ENCODE measurements at places on chromosomes 1 and 21. TPM values are rescaled to one million over a fixed set of nuclear protein-coding genes. Genes with fewer than 3 reads are reported as not detected.

GRCh38 chr1:33906156-33906555, 42.3 kb downstream of the HMGB4 start:
- DNase-seq = no peak

The KCNH1 gene
- 0.59 TPM for polyA plus RNA-seq

DNA sequence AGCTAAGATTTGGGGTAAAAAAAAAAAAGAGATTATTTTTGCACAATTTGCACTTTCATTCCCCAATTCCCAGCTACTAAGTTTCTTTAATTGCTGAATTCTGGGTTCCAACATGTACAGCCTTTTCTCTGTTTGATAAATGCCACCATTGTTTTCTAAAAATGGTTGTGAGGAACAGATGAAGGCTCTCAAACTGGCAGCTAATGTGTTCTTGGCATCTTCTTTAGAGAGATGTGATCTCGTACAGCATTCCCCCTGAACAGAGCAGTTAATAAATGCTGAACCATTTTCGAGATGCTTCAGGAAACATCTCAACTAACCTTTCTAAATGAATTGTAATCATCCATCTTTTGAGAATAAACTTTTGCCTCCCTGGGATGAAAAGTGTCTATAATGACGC, 107.9 kb upstream of the DYNLT5 start:
- DNase-seq = no peak

GRCh38 chr1:205907794-205908193, 35.5 kb downstream of the SLC26A9 start:
- DNase-seq = no peak

DNA sequence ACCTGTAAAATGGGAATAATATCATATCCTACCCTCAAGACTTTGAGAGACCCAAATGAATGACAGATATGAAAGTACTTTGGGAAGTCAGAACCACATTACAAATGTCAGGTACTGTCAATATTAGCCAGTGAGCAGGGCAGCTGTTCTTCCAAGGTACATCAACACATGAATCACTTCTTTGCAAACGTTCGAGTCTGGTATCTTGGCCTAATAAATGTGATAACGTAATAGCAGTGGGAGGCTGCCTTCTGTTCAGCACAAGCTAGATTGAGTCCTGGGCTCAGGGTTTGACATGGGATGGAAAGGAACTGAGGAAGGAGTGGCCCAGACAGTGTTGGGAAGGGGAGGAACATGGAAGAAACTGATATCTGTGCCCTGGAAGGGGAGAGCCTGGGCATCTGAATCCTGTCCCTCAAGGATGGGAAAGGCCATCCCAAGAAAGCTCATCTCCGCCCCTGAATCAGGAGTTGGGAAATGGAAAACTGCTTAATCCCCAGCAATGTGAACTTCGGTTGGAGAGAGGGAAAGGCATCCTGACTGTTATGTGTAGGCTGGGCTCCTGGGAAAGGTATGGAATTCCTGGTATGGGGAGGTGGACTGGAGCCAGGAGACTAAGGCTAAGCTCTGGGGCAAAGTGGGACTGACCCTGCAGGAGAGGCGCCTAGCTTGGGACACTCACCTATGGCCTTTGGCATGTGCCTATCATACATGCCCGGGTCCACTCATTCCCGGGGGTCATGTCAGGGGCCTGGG, 14.3 kb downstream of the KCNC4 start:
- no peak for DNase-seq

The SEMA4A gene
- polyA plus RNA-seq = 24.5 TPM

DNA sequence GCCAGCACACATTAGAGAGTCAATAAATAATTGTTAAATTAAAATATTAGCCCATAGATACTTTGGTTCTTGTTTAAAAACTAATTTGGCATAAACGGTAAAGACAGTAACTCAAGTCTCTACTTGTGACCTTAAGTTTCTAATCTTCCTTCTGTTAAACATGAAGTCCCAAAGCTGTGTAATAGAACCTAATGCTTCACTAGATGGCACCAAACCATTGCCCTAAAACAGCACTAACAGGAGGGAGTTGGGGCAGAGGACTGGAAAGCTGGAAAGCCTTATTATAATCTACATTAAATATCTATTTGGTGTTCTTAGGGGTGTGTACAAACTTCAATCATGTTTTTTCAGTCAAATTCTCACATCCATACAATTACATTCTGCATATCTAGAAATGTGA, 176.7 kb downstream of the OLFM3 start:
- DNase-seq = peak; percentile 15

DNA sequence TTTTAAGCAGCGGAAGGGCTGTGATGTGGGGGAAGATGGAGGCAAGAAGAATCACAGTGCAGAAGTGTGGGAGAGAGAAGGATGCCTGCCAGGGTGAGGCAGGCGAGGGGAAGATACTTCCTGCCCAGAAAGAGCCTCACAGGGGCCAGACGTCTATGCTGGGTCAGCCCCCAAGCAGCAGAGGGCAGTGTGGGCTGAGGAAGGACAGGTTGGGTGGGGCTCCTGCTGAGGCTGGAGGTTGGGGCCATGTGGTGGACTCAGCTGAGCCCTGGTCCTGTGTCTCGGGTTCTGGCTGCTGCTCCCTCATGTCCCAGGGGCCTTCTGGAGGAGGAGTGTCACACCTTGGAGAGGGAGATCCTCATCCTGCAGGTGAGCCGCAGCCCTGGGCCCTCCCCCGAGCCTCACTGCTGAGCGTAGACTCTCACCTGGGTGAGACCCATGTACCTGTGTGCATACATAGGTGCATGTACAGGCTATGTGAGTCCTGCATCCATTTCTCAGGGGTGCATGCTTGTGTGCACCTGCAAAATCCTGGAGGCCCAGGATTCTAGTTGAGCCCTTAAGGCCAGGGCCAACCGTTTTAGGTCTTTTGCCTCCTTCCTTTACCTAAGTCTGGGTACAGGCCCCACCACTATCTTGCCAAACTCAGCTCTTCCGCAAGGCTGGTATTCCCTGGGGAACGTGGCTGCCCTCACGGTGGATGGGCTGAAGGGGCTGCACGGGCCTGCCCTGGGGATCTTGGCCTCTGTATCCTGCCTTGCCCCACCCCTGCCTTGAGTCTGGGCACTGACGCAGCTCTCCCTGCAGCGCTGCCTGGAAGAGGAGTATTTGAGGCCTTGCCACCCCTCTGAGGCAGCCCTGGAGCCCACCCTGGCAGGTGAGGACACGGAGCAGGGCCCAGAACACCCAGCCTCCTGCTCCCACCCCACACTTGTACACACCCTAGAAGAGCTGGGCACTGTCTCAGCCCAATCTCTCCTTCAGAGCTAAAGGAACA, 3.7 kb downstream of the CCDC24 start:
- DNase-seq = no peak

The TMEM125 gene
- polyA plus RNA-seq = 52.2 TPM

- no peak for DNase-seq
Measured at GRCh38 chr1:178465011-178465410, 31.8 kb downstream of the CLEC20A start.

DNA sequence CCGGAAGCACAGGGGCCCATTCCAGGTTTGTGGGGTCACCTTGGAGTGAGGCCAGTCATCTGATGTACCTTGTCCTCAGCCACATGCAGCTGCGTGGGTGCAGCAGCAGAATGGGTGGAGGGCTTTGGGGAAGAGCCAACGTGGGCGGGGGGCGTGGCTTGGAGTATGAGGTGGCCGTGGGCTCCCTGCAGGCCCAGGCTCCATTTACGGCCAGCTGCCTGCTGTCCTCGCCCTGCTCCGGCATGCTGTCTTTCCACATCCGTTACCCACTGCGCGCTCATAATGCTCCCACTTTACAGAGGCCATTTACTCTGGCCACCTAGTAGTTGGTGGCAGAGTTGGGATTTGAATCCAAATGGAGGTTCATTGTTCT, 27.8 kb upstream of the TINAGL1 start:
- DNase-seq = no peak

Data from right lung (tissue), 10 donors.